ENCODE measurements at places on chromosomes 13 and 19.

DNA sequence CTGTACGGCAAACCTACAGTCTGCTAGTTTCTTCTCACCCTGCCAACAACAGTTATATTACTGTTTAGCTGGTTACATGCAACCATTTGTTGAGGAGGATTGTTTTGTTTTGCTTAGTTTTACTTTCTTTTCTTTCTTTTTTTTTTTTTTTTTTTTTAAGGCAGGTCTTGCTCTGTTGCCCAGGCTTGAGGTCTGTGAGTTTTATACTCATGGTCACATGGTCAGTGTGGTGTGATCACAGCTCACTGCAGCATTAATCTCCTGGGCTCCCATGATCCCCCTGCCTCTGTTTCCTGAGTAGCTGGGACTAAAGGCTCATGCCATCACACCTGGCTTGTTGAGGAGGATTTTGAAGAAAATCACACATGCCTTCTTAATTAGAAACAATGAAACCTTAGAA, 505.6 kb downstream of the GPC5 start:
- DNase-seq, result no peak

- no peak for DNase-seq
Measured at GRCh38 chr19:39154629-39155100, 29.1 kb downstream of the PAK4 start.

- no peak for DNase-seq
Measured at GRCh38 chr19:51139299-51140014, 2.6 kb upstream of the SIGLEC7 start.

DNA sequence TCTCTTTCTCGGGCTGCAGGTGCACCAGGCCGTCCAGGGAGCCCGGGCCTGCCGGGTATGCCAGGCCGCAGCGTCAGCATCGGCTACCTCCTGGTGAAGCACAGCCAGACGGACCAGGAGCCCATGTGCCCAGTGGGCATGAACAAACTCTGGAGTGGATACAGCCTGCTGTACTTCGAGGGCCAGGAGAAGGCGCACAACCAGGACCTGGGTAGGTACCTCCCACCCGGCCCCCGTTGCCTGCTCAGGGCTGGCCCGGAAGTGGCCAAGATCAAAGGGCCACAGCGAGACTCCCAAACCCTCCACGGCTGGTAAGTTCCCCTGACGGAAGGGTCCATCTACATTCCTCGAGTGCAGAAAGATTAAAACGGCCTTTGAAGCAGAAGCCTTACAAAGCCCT, 55.1 kb downstream of the RAB20 start:
- DNase-seq, result no peak

DNA sequence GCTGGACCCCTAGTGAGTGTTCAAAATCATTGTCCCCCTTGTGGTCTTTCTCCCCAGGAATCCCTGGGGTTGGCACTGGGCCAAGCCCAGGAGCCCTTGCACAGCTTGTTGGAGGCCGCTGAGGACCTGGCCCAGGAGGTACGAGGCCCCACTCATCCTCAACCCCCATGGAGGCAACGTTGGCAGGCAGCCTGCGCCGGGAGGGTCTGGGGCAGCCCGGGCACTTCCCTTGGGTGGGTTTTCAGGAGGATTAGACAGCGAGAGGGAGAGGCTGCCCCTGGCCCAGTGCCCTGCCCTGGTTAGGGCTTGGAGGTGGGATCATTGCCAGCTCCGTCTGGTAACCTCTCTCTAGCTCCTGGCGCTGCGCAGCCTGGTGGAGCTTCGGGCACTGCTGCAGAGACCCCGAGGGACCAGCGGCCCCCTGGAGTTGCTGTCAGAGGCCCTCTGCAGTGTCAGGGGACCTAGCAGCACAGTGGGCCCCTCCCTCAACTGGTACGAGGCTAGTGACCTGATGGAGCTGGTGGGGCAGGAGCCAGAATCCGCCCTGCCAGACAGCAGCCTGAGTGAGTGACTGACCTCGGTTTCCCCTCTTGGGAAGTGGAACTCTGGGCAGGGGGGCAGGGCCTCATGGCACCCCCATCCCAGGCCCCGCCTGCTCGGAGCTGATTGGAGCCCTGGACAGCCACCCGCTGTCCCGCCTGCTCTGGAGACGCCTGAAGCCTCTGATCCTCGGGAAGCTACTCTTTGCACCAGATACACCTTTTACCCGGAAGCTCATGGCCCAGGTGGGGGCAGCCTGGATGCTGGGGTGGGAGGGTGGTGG, 3.0 kb downstream of the ABCA7 start:
- DNase-seq, result no peak

GRCh38 chr13:21516805-21517204, 57.7 kb upstream of the ZDHHC20 start:
- DNase-seq, result no peak

DNA sequence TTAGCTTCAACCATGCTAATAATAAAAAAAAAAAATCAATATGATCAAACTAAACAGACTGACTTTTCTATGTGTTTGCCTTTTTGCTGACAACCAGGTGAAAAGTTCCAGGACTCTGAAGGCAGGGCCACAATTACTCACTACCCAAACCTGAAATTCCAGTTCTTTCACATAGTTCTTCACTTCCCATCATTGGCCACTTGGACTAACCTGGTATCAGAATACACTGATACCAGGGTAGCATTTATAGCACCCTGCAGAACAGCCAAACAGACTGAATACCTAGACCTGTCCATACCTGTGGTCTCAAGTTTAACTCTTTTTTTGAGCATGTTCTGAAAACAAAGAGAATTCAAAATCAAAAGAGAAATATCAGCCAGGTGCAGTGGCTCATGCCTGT, 25.1 kb downstream of the ELF1 start:
- DNase-seq, result no peak
